Immature natural killer cell (primary cell): ENCODE measurements at places on chromosomes 2 and 18.

GRCh38 chr2:39623917-39624316 lies 41.8 kb upstream of the TMEM178A start:
- H3K36me3 ChIP-seq = no peaks in the 10 kb centered on the region
- no peak overlapping the region for H3K27ac ChIP-seq
- H3K4me1 ChIP-seq = peaks cover 13% of the 10 kb centered on the region
- no peak for DNase-seq
- H3K27me3 ChIP-seq = no peaks in the 10 kb centered on the region

GRCh38 chr2:85154048-85154753 lies 21.0 kb downstream of the TCF7L1 start:
- H3K36me3 ChIP-seq = no peaks in the 10 kb centered on the region
- H3K27me3 ChIP-seq = no peaks in the 10 kb centered on the region
- DNase-seq = no peak
- no peak overlapping the region for H3K4me3 ChIP-seq
- no peak overlapping the region for H3K27ac ChIP-seq

DNA sequence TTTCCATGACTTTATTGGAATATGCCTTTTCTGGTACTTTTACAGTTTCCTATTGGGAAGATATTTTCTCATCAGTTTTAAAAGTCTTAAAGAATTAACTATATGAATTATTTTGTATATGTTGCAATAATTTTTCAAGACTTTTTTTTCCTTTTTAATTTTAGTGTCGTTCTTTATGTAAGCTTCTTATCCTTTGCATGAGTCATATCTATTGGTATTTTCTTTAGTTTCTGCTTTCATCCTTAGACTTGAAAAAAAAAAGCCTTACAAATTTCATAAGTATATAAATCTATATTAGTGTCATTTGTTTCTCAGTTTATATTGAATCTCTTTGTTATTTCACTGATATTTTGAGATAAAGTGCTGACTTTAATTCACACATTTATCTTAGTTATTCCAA lies 94.9 kb downstream of the DSEL start:
- peaks cover 7% of the 10 kb centered on the region for H3K4me1 ChIP-seq
- H3K36me3 ChIP-seq = no peaks in the 10 kb centered on the region
- H3K27me3 ChIP-seq = no peaks in the 10 kb centered on the region
- no peak for DNase-seq
- no peak overlapping the region for H3K27ac ChIP-seq

- no peak overlapping the region for H3K4me3 ChIP-seq
- peak; percentile 54 for DNase-seq
- H3K27me3 ChIP-seq = no peaks in the 10 kb centered on the region
- peaks cover 8% of the 10 kb centered on the region for H3K4me1 ChIP-seq
Measured at GRCh38 chr18:3177902-3178687, 41.7 kb downstream of the MYOM1 start.

GRCh38 chr18:23824240-23824639 lies 135.0 kb downstream of the LAMA3 start:
- H3K27me3 ChIP-seq = no peaks in the 10 kb centered on the region
- no peak overlapping the region for H3K27ac ChIP-seq
- no peak for DNase-seq
- H3K4me3 ChIP-seq = no peak overlapping the region
- H3K4me1 ChIP-seq = peaks cover 28% of the 10 kb centered on the region

- DNase-seq = no peak
- H3K27me3 ChIP-seq = peaks cover 8% of the 10 kb centered on the region
- no peak overlapping the region for H3K27ac ChIP-seq
- H3K36me3 ChIP-seq = no peaks in the 10 kb centered on the region
Measured at GRCh38 chr2:236673823-236674185, 104.2 kb downstream of the ACKR3 start.

DNA sequence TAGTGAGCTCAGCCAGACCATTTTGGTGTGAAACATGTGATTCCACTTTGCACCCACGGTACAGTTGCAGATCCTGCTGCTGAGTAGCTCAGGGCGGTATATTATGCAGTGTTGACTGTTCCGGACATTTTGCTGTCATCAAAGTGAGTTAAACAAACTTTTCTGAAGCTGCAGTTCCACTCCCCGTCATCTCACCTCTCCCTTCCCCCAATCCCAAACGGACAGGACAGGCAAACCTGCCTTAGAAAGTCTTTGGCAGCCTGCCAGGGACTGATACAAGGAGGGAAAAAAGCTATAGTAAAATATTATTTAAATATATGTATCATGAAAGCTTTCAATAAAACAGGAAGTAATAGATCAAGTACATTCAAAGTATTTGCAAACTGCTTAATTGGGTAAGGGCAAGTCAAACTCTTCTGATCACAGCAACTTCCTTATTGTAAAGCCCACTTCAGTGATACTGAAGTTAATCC lies 35.5 kb upstream of the SP5 start:
- no peaks in the 10 kb centered on the region for H3K36me3 ChIP-seq
- H3K4me3 ChIP-seq = no peak overlapping the region
- H3K27ac ChIP-seq = no peak overlapping the region
- H3K4me1 ChIP-seq = no peaks in the 10 kb centered on the region

DNA sequence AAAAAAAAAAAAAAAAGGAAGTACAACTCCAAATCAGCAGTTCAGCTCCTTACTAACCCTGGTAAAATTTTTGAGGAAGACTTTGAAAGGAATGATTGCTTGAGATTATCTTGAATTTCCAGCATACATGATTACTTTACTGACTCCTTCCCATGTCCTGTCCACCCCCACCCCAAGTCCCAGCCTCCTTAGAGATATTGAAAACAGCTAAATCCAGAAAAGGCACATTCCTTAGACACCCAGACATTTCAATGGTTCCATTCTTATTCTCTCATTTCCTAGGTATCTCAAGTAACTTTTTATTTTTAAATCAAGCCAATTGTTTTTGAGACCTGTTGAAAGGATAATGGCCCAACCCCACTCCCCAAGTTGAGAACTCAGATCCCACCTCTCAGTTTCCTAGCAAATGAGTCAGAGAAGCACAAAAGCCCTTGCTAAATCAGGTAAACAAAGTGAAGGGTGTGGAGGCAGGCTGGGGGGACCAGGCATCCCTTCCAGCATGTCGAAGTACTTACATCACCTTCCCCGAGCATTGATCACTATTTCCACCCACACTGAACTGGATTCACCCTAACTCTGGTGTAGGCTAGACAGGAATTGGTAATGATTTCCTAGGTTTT lies 95.4 kb upstream of the FZD7 start:
- no peak for DNase-seq
- no peak overlapping the region for H3K27ac ChIP-seq
- H3K4me1 ChIP-seq = no peaks in the 10 kb centered on the region
- H3K36me3 ChIP-seq = no peaks in the 10 kb centered on the region
- no peak overlapping the region for H3K4me3 ChIP-seq
- no peaks in the 10 kb centered on the region for H3K27me3 ChIP-seq

GRCh38 chr2:227366769-227367426 lies 12.2 kb downstream of the TM4SF20 start:
- H3K36me3 ChIP-seq = no peaks in the 10 kb centered on the region
- H3K4me3 ChIP-seq = no peak overlapping the region
- H3K4me1 ChIP-seq = no peaks in the 10 kb centered on the region

DNA sequence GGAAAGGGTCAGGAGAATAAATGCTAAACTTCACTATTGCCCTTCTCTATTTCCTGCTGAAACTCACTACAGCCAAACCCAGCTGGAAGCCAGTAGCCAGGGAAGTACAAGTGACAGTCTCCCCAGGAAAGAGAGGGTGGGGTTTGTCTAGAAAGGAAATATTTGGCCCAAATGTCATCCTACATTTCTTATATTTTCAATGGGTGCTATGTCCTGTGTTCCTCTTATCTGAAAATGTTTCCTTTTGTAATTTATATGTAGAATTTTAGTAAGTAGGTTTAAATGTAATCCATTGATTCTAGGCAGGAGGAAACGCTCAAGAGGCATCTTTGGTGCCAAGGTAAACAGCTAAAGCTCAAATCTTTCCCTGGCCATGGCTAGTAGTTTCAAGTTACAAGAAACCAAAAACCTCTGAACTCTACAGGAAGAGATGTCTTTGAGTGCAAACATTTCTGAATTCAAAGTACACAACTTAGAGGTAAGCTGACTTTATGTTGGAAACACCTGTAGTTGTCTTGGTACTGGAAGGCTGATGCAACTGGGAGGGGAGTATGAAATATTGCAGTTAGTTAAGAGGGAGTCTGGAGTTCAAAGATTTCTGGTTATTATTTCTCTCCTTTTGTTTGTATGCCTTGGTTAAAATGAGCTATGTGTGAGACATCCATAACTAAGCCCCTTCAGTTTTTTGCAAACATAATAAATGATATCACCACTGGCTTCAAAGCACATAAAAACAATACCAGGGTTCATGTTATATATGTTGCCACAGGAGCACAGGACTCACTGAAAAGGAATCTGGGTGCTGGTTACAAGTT lies 356.1 kb upstream of the ZC3H15 start:
- no peak overlapping the region for H3K27ac ChIP-seq
- H3K27me3 ChIP-seq = no peaks in the 10 kb centered on the region
- DNase-seq = no peak
- no peaks in the 10 kb centered on the region for H3K4me1 ChIP-seq
- H3K4me3 ChIP-seq = no peak overlapping the region

DNA sequence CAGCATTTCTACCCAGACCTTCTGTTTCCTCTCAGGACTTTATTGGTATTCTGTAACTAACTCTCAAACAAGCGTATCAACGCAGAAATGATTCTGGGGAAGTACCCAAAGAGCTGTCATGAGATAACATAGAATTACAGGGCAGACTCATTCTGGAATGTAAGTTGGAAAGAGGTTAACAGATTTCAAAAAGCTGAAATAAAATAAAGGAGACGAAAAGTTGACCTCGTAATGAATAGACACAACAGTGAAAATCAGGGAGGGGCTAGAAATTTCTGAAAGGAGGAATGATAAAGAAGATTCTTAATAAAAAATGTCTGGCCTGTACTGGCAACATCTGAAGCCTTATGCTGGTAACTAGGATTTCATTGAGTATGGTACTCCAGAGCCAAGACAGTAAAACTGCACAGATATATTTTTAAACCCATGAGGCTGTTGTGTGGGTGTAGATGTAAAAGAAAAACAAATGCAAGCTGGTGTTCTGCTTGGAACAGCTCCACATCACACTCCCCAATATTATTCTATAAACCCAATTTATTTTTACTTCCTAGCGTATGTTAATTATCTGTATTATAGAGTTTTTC lies 23.9 kb downstream of the RBMS1 start:
- DNase-seq = no peak
- H3K27ac ChIP-seq = no peak overlapping the region
- no peaks in the 10 kb centered on the region for H3K36me3 ChIP-seq
- H3K27me3 ChIP-seq = peaks cover 5% of the 10 kb centered on the region

- no peak overlapping the region for H3K4me3 ChIP-seq
- no peak overlapping the region for H3K27ac ChIP-seq
- no peak for DNase-seq
Measured at GRCh38 chr2:179311101-179311500, 46.5 kb upstream of the SESTD1 start.

- no peak overlapping the region for H3K27ac ChIP-seq
- peaks cover 3% of the 10 kb centered on the region for H3K27me3 ChIP-seq
- no peaks in the 10 kb centered on the region for H3K4me1 ChIP-seq
- H3K4me3 ChIP-seq = no peak overlapping the region
Measured at GRCh38 chr2:172213116-172213860, 110.6 kb upstream of the DLX2 start.

- H3K36me3 ChIP-seq = no peaks in the 10 kb centered on the region
- peaks cover 11% of the 10 kb centered on the region for H3K27me3 ChIP-seq
- DNase-seq = no peak
- H3K27ac ChIP-seq = no peak overlapping the region
- H3K4me3 ChIP-seq = no peak overlapping the region
Measured at GRCh38 chr2:151353995-151354394, 3.4 kb upstream of the TNFAIP6 start.

- no peak for DNase-seq
- H3K4me1 ChIP-seq = no peaks in the 10 kb centered on the region
- peaks cover 3% of the 10 kb centered on the region for H3K27me3 ChIP-seq
- H3K36me3 ChIP-seq = no peaks in the 10 kb centered on the region
Measured at GRCh38 chr2:108323619-108324018, 34.9 kb downstream of the SULT1C2 start.

DNA sequence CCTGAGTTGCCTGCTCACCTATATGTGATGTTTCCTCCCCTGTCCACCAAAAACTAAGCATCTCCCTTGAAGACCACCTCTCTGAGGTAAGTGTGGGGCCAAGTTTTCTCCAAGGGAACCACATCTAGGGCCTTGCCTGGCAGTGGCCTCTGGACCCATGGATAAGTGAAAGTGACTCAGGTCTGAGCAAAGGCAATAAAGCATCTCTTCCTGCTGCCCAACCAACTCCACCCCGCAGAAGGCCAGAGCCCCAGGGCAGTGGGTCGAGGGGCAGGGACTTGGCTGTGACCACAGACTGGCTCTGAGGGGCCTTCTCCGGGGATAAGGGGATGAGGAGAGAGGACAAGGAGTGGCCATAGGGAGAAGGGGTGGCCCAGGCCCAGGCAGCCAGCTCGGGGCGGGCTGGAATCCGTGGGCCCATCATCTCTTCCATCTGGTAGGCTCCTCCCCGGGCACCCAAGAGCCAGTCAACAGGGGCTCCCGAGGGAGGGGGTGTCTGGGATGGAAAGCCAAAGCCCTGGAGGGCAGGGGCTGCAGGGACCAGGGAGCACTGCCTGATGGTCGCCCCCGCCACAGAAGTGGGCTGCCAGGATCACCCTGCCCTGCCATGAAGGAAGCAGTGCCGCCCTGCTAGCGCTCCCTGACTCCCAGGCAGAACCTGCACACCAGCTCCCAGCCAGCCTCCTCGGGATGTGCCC lies 33.4 kb downstream of the EMX1 start:
- H3K36me3 ChIP-seq = peaks cover 3% of the 10 kb centered on the region
- H3K4me3 ChIP-seq = no peak overlapping the region
- peaks cover 29% of the 10 kb centered on the region for H3K4me1 ChIP-seq
- DNase-seq = no peak
- peaks cover 3% of the 10 kb centered on the region for H3K27me3 ChIP-seq
- no peak overlapping the region for H3K27ac ChIP-seq
